ENCODE measurements at places on chromosomes 6 and 20.

DNA sequence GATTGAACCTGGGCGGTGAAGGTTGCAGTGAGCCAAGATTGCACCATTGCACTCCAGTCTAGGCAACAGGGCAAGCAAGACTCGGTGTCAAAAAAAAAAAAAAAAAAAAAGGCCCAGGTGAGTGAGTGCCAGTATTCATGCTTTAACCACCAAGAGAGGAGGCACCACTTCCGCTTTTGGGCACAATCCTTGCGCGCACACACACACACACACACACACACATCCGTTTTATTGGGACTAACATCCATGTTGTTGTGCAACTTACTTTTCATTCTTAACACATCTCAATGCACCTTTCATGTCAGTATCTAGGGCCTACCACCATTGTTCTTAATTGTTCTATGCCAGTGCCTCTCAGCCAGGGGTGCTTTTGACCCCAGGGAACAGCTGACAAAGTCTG, 263.0 kb downstream of the CDC5L start:
- no peak for DNase-seq

DNA sequence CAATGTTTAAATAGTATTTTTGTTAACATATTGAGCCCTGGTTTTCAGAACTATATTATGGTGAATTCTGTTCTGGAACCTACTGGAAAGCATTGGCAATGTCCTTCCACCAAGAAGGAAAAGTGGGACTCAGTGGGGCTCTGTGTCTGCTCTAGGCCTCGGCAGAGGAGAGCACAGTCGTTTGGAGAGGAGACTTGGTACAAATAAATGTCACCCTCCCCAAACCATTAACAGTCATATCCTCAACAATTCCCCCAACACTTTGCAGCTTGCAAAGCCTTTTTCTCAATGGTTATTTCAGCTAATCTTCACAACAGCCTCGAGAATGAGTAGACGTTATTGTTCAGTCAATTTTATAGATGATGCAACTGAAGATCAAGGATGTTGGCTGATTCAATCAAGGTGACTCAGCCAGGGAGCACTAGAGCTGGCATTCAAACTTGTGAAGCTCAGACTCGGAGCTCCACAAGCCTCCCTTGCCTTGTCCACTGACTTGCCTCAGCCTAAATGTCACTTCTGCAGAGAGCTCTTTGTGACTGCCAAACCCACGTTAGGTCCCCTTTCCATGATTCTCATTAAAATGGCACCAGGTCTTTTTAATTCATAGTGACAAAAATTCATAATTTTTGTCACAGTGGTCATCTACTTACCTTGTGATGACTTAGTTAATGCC, 60.6 kb downstream of the TOX2 start:
- DNase-seq: no peak

DNA sequence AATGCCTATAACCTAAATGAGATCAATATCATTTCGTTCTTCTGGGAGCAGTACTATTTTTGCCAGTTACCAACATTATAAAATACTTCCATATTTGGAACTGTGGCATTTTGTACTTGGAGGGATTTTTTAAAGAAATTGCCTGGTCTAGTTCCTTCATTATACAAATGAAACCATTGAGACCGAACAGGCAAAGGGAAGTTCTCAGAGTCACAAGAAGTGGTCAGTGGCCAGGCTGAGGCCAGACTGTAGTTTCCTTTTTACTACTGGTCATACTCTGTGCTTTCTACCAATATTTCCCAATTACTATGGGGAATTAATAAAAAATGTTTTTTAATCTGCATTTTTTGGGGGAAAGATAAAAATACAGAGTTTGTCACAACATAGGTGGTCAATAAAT, 332.0 kb downstream of the NRN1 start:
- DNase-seq: no peak

GRCh38 chr6:95091823-95092436, 485.4 kb upstream of the MANEA start:
- peak; percentile 11 for DNase-seq

- DNase-seq: no peak
Observed at GRCh38 chr20:50152394-50153152, 950 bp downstream of the PEDS1 start.

- no peak for DNase-seq
Observed at GRCh38 chr6:130233330-130233729, 10.6 kb upstream of the SAMD3 start.

DNA sequence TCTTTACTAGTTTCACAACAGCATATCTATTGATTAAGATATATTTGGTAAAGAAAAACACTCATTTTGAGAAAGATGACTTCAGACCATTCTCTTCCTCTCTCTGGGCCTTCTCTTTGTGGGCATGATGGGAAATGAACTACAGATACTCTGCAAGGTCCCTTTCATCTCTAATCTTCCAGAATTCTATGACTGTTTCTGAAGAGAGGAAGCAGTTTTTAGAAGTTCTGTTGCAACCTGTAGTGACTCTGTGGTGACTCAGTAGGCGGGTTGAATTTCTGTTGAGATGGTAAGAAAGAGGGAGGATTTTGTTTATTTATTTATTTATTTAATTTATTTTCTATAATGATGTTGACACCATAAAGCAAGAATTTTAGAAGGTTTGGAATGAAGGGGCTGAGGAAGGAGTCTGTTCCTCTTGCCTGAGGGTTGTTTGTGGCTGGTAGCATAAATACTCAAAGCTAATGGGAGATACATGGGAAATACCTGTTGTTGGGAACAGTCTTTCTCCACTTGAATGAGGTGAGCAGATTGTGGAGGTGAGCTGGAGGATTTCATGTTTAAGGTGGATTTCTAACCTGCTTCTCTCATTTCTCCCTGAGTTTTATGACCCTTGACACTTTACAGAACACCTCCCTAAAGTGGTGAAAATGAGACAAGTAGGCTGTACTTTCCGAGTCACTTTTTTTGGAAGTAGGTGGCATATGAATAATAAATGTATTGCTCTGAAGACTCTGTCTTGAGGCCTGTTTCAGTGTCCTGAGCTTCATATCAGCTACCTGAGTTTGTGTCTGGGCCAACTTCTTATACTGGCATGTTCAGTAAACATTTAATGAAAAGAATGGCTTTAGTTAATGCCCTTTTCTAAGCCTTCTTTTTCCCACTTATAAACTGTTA, 15.0 kb downstream of the ACSS2 start:
- DNase-seq: no peak

DNA sequence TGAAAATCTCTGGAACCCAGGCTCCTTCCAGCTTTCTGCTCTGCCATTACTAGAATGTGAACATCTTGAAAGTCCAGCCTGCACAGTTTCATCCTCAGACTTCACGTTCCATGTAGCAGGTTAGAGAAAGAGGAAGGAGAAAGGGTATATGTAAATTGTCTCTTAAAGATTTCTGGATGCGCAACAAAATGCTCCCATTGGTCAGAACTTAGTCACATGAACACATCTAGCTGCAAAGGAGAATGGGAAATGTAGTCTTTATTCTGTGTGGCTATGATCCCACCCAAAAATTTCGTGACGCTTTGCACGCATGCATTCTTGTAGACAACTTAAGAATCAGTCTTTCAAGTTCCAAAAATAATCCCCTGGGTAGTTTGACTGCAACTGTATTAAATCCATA, 46.4 kb upstream of the CHD6 start:
- peak; percentile 35 for DNase-seq

GRCh38 chr6:75223428-75223827, 17.6 kb upstream of the COL12A1 start:
- no peak for DNase-seq

DNA sequence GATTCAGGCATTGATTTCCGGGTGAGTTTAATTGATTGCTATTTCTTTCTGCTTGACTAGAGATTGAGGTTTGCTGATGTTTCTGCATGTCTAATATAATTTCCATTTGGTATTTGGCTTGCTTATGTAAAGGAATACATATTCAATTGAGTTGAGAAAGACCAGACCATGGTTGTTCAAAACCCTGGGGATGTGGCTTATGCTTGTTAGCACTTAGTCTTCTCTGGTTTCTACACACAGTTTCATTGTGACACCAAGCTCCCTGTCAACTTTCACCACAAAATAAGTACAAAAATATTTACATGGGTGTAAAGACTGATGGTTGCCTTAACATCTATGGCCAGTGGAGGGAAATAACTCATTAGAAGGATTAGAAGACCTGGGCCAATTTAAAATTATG, 209.6 kb downstream of the CDH26 start:
- no peak for DNase-seq

DNA sequence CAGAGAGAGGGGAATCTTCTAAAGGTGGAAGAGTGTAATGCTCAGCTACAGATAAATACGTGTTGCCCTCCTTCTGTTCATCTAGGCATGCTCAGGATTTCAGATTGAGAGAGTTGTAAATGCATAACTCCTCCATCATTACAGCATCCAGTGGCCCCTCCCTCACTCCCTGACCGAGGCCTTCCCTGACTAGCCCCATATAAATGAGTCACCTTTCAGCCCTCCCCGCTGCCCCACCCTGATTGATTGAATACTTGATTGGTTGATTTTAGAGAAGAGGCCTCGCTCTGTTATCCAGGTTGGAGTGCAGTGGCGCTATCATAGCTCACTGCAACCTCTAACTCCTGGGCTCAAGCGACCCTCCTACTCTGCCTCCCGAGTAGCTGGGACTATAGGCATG, 193.7 kb downstream of the EYA2 start:
- no peak for DNase-seq

DNA sequence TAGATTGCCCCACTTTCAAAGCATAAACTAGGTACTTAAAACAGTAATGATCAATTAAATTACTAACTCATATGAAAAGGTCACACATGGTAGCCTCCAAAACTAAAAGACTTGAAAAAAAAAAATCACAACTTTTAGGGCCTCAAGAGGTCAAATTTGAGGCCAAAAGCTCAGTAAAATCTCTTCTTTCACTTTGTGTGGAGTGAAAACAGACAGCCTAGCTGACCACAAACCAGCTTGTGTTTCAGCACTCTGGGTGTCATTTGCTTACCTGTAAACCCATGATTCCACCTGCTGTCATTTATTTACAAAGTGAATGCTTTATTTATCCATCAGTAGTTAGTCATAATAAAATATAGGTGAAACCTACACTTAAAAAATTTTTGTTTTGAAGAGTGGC, 34.0 kb downstream of the GNAS start:
- no peak for DNase-seq

DNA sequence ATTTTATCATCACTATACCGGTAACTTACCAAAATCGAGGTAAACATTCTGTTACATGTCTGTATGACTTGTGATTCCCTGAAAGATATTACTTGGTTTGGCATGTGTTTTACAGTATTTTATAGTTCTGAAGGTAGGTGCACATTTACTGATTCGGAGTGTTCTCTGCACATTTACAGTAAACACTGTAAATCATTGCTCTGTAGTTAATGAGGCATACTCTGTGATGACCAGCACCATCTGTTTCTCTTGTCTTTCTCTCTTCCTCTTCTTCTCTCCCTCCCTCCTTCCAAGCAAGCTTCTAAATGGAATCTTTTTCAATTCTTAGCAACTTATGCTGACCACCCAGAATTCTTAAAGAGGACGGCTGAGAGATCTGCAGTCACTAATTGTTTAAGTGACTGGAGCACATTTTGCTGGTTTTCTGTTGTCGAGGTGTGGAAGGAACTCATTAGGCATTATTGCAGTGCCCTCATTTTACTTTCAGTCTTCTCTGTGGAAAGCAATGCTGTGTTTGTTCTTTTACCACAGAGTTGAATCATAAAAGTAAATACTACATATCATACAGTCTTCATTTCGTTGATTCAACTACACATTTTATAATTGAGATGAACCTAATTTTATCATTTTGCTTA, 126.5 kb downstream of the UTRN start:
- no peak for DNase-seq

DNA sequence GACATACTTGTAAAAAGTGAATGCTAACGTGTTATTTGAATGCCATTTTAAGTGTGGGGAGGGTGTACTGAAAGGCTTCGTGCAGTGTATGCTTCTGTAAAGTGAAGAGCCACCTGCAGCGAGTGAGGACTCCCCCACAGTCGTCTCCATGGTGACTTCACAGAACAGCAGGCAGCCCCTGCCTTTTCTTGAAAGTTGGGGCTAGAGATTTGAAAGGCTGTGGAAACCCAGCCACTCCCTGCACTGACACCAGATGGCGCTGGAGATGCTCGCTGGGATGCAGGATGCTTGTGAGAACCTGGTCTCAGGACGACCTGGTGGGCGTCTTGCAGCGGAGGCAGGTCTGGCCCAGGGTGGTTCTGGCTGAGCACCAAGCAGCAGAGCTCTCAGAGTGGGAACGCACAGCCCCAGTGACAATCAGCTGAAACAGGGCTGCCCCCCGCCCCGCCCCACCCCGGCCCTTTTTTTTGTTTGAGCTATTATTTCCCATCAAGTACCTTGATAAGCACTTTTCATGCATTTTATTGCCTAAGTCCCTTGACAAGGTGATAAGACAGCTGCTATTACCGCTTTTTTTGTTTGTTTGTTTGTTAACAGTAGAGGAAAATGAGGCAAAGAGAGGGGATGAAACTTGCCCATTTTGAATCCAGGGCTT, 150.3 kb downstream of the SYCP2 start:
- peak; percentile 84 for DNase-seq

- DNase-seq: no peak
Observed at GRCh38 chr6:110322874-110323242, 35.3 kb downstream of the METTL24 start.

DNA sequence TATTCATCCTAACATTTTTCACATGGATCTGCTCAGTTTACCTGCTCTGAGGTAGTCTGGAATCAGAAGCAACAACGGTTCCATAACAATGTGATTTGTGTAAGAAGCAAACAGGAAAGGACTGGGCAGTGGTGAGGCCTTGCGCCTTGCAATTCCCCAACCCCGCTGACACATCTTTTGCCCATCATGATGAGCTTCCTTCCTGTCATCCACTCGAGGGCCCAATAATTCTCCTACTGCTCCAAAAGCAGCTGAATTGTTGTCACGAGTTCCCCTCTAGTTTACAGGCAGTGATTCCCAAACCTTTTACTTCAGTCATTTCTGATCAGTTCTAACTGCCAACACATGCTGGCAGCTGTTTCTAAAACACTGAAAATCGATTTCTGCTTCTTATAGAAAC, 22.9 kb downstream of the STX7 start:
- no peak for DNase-seq

DNA sequence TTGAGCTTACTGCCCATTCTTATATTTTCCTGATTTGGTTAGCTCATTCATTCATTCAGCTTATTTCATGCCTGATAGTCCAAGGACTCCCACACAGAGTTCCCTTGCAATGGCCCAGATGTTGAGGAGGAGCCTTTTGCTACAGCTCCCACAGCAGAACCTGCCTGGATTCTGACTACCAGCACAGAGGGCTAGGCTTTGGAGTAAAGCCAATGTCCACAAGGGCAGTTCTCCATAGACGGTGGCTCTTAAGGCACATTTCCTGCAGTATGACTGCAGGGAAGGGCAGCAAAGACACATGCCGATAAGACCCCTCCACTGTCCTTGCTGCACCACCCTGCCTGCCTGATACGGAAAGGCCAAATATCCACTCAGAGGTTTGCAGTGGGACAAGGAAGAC, 112.3 kb upstream of the SYNDIG1 start:
- no peak for DNase-seq

GRCh38 chr6:36067374-36068011, 39.9 kb downstream of the MAPK14 start:
- no peak for DNase-seq

- peak; percentile 31 for DNase-seq
Observed at GRCh38 chr6:83615025-83615999, 93.6 kb downstream of the SNAP91 start.

GRCh38 chr6:158569036-158569435, 9.1 kb downstream of the TMEM181 start:
- no peak for DNase-seq

GRCh38 chr6:144862769-144863168, 577.6 kb downstream of the UTRN start:
- DNase-seq: no peak

Measured in HEK293T (cell line).